ENCODE measurements at places on chromosomes 1 and 21.

DNA sequence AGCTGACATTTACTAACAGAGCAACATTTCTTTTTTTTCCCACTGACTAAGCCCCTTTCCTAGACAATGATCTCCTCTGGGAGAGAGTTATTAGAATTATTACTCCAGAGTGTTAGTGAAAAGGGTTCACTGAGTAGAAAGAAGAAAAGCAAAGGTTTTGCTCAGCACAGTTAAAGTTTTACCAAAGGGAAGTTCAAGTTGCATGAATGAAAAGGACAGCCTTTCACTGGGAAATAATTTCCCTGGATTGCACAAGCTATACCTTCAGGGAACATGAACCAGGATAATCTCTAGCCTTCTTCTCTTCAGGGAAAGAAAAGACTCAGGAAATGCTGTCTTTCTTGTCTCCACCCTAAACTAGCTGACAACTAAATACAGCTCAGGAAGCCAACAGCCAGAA, 71.4 kb upstream of the ESRRG start:
- DNase-seq = no peak

DNA sequence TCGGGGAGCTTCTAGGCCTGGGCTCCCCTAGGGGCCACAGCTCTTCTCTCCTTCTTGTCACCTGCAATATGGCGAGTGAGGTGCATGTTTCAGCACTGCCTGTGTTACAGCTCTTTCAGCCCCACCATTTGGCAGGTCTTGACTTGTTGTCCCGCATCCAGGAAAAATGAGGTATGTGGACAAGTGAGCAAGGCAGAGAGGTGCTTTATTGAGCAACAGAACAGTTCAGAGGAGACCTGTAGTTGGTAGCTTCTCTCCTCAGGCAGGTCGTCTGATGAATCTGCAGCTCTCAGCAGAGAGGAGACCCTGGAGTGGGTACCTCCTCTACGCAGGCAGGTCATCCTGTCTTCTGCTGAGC, 208.2 kb upstream of the USP25 start:
- no peak for DNase-seq

DNA sequence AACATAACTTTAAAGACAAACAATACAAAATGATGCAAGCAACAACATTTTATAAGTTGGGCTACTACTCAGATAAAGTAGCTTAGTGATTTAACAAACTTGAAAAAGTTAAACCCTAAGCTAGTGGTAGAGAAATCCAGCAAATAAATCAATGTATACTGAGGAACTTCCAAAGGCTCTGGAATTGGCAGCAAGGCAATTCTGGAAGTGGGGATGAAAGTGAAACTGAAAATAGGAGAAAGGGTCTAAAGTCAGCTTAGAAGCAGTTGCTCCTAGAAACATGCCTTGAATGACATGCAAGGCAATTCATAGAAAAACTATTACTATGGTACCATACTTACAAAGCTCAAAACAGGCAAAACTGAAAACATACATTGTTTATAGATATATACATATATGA, 90.0 kb upstream of the CAMK1G start:
- no peak for DNase-seq

- DNase-seq = no peak
Observed at GRCh38 chr1:231923491-231924041, 297.0 kb downstream of the DISC1 start.

DNA sequence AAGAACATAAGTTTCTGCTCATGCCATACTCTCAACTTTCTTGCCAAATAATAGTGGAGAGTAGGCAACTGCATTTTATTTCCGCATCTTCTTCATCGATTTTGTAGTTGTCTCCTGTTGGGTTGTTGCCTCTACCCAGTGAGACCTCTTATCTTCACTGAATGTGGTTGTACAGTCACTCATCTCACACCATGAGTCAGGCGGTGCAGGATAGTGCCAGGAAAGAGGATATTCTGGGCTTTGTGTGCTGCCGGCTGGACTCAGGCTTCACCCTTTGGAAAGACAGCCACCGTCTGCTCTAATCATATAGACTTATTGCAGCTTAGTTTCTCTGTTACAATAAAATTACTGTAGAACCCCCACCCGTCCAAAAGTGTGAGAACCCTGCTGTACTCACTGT, 154.3 kb upstream of the USP24 start:
- DNase-seq = no peak

Data from activated gamma-delta T cell treated with anti-CD3 and anti-CD28 coated beads, Interleukin-2, amount 50 U/mL, for 16 hours (primary cell).